ENCODE measurements at places on chromosomes 16 and 17. TPM values are rescaled to one million over a fixed set of nuclear protein-coding genes. Genes with fewer than 3 reads are reported as not detected.

- H3K4me1 ChIP-seq = no peaks in the 10 kb centered on the region
- no peak for DNase-seq
- H3K4me3 ChIP-seq = no peak overlapping the region
- H3K27me3 ChIP-seq = peaks cover 11% of the 10 kb centered on the region
- no peak overlapping the region for H3K27ac ChIP-seq
These were observed 531 bp upstream of the CDH8 start for GRCh38 chr16:62036802-62037135.

DNA sequence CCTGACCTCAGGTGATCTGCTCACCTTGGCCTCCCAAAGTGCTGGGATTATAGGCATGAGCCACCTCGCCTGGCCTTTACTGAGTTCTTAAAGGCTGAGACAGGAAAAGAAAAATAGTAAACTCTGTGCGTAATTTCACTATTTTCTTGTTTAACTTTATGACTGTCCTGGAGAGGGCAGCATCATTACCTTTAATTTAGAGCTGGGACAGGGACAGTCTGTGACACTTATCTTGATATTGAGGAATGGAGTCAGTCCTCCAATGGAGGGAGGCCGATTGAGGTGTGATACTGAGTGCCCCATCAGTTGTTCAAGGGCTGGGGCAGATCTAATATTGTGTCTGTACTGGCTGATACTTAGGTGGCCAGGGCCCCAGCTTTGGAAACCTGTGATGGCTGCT lies 21.5 kb upstream of the SPN start:
- H3K27ac ChIP-seq = no peak overlapping the region
- H3K27me3 ChIP-seq = no peaks in the 10 kb centered on the region
- DNase-seq = no peak
- no peaks in the 10 kb centered on the region for H3K36me3 ChIP-seq
- no peak overlapping the region for H3K4me3 ChIP-seq

- H3K27ac ChIP-seq = no peak overlapping the region
- no peak overlapping the region for H3K4me3 ChIP-seq
- no peaks in the 10 kb centered on the region for H3K27me3 ChIP-seq
- peaks cover 2% of the 10 kb centered on the region for H3K4me1 ChIP-seq
- H3K36me3 ChIP-seq = no peaks in the 10 kb centered on the region
- no peak for DNase-seq
These were observed 12.8 kb downstream of the CTRB1 start for GRCh38 chr16:75231570-75231969.

DNA sequence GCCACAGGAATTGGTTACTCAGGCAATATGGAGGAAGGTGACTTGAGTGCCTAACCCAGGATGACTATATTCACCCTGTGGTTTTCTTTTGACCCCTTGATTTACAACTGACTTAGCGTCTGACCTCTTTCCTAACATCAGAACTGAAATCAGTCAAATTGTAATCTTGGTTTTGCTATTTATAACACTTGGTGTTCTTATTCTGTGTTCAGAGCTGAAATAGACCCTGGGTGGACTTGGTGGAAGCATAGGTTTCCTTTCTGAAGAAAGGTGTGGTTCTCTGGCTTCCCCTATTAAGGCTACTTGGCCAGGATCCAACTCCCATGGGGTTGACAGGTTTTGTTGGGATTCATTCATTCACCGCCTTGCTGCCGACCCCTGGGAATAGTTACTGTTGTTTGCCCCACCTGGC lies 80.8 kb downstream of the CLEC16A start:
- H3K4me1 ChIP-seq = peaks cover 22% of the 10 kb centered on the region
- H3K4me3 ChIP-seq = no peak overlapping the region
- peaks cover 85% of the 10 kb centered on the region for H3K36me3 ChIP-seq
- H3K27ac ChIP-seq = peak overlapping the region; percentile 91
- H3K27me3 ChIP-seq = no peaks in the 10 kb centered on the region

Gene G6PC1
- total RNA-seq = not detected

DNA sequence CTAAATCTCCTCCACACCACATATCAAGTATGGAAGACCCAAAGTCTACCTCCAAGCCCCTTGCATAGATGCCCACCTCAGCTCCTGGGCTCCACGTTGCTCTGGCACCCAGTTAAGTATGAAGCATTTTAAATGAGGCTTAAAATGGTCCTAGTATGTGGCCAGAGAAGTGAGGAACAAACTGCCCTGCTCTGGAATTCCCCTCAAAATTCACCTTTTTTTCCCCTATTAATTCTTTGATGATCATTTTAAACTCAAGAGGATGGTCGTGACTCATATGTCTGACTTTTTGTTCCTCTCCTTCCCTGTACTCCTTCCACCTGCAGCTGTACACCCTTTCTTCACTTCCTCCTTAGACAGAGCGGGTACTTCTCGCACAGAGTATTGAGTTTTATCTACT lies 234.5 kb upstream of the MYOCD start:
- no peak for DNase-seq
- no peak overlapping the region for H3K27ac ChIP-seq
- H3K4me1 ChIP-seq = no peaks in the 10 kb centered on the region
- H3K36me3 ChIP-seq = no peaks in the 10 kb centered on the region
- no peaks in the 10 kb centered on the region for H3K27me3 ChIP-seq

Gene KLHL10
- 0.12 TPM for total RNA-seq

DNA sequence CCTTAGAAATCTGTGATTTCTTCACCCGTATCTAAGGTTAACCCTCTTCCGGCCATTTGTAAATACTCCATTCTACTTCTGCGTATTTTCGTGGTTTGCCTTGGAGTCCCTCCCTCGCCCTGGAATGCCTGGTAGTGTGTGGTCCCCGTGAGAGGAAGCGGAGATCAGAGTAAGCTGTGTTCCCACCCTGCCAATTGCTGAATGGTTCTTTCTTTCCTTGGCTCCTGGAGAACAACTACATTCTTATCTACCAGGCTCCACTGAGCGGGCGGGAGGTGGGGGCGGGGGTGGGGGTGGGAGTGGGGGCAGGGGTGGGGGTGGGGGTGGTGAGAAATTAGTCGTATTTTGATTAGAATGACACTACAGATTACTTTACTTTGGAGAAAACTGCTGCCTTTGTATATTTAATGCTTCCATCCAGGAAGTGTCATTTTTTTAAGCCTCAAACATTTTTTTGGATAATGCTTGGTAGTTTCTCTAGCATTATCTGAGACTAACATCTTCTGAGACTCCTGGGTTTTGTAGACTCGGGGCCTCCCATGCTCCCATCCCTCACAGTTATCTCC lies 20.9 kb upstream of the FASN start:
- H3K4me1 ChIP-seq = peaks cover 19% of the 10 kb centered on the region
- H3K4me3 ChIP-seq = no peak overlapping the region
- H3K36me3 ChIP-seq = peaks cover 2% of the 10 kb centered on the region
- no peaks in the 10 kb centered on the region for H3K27me3 ChIP-seq

DNA sequence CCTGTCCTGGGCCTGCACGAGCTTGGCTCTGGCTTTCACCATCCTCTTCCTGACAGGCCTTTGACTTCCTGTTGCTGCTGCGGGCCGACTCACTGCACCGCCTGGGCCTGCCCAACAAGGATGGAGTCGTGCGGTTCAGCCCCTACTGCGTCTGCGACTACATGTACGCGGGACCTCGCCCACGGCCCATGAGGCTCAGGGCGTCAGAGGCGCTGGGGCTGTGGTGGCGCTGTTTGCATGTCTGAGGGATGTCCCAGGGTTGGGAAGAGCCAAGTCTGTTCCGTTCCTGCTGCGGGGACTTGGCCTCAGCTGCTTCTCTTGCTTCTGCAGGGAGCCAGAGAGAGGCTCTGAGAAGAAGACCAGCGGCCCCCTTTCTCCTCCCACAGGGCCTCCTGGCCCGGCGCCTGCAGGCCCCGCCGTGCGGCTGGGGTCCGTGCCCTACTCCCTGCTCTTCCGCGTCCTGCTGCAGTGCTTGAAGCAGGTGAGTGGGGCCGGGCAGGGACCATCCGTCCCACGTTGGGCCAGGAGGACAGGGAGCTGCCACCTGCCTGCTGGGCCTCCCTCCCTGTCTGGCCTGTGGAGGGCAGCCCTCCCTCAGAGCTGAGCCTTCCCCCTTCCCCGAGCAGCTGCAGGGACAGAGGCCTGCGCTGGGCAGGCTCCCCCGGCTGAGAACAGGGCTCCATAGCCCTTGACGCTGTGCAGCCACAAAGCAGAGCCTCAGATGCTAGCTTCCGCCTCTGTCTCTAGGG lies 23.8 kb downstream of the TSC2 start:
- H3K4me3 ChIP-seq = no peak overlapping the region
- no peak for DNase-seq
- no peak overlapping the region for H3K27ac ChIP-seq
- peaks cover 20% of the 10 kb centered on the region for H3K36me3 ChIP-seq
